ENCODE measurements at places on chromosomes 12 and 14. TPM values are rescaled to one million over a fixed set of nuclear protein-coding genes. Genes with fewer than 3 reads are reported as not detected.
A peak's percentile ranks its signal among the peaks of the same experiment; 100 is the strongest.

The SSPN gene
- 6.7 TPM for total RNA-seq

- no peaks in the 10 kb centered on the region for H3K36me3 ChIP-seq
- DNase-seq = no peak
- peaks cover 18% of the 10 kb centered on the region for H3K4me1 ChIP-seq
- no peak overlapping the region for H3K27ac ChIP-seq
Observed at GRCh38 chr12:65496617-65497016, 218.1 kb downstream of the MSRB3 start.

GRCh38 chr12:29110506-29111442 is 38.3 kb upstream of the FAR2 start:
- no peaks in the 10 kb centered on the region for H3K4me1 ChIP-seq
- no peak overlapping the region for H3K27ac ChIP-seq
- no peaks in the 10 kb centered on the region for H3K27me3 ChIP-seq
- no peak overlapping the region for H3K4me3 ChIP-seq
- no peaks in the 10 kb centered on the region for H3K36me3 ChIP-seq
- DNase-seq = no peak

DNA sequence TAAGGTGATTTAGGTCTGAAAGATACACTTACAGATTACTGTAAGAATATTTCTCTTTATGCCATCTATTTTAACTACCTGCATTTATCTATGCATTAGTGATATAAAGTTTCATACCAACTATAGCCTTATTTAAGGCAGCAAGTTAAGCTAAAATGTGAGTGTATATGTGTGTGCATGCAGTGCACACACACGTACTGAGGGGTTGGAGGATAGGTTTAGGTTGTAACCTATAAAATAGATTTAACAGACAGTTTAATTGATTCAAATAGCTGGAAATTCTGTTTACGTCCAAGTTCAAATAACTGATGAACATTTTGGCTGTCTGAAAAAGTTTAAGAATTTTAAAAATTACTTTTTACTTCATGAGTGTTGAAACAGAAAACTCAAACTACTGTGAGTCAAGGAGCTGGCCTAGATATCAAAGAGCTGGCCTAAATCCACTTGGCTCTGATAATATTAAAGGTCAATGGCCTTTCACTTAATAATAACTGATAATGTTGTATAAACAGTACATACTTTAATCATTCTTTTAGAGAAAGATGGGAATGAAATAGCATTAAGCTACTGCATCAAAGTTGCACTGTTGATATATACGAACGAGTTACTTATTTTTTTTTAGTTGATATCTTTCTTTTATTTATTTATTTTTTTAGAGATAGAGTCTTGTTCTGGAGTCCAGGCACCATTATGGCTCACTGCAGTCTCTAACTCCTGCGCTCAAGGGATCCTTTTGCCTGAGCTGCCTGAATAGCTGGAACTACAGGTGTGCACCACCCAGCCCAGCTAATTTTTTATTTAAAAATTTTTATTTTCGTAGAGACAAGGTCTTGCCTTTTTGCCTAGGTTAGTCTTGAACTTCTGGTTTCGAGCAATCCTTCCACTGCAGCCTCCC is 13.8 kb upstream of the KCNJ8 start:
- DNase-seq = peak; percentile 53
- no peak overlapping the region for H3K4me3 ChIP-seq
- no peaks in the 10 kb centered on the region for H3K36me3 ChIP-seq
- H3K27me3 ChIP-seq = no peaks in the 10 kb centered on the region
- peak overlapping the region; percentile 26 for H3K27ac ChIP-seq
- H3K4me1 ChIP-seq = peaks cover 28% of the 10 kb centered on the region

DNA sequence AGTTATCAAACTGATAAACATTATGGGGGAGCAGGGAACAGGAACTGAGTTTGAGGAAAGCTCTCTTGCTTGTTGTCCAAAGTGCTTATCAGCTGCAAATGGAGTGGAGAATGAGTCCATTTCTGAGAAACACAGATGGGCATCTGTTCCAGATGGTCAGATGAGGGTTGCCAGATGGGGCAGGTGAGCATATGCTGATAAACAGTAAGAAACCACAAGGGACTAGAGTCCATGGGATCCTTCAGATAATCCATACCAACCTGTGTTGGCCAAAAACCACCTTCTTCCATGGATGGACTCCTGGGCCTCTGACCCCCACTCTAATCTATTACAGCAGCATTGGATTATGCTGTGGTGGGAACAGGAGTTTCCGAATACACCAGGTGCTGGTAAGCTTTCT is 38.3 kb downstream of the GNS start:
- no peaks in the 10 kb centered on the region for H3K27me3 ChIP-seq
- DNase-seq = no peak
- H3K36me3 ChIP-seq = no peaks in the 10 kb centered on the region
- no peaks in the 10 kb centered on the region for H3K4me1 ChIP-seq

DNA sequence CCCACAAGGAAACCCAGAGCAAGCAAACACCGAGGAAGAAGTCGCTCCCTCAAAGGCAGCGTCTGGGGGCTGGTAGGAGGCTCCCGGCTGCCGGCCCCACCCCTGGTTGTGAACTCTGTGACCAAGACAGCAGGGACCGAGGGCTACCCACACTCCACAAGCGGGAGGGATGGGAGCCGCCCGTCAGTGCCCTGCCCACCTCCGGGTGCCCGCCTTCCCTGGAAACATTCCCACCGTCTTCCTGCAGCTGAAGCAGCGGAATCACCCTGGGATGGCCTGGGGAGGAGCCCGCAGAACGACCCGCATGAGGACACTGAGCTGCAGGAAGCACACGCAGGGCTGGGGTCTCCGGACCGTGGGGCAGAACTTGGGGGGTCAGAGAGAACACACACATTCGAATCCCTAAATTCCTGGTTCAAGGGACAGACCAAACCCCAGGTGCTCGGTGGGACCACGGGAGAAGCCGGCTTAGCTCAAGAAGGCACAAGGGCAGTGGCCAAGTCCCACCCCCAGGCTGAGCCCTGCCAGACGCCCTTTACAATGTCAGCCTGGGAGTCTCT is 33.5 kb upstream of the C14orf180 start:
- no peaks in the 10 kb centered on the region for H3K4me1 ChIP-seq
- no peak for DNase-seq
- H3K27me3 ChIP-seq = no peaks in the 10 kb centered on the region
- H3K36me3 ChIP-seq = no peaks in the 10 kb centered on the region
- H3K27ac ChIP-seq = no peak overlapping the region

DNA sequence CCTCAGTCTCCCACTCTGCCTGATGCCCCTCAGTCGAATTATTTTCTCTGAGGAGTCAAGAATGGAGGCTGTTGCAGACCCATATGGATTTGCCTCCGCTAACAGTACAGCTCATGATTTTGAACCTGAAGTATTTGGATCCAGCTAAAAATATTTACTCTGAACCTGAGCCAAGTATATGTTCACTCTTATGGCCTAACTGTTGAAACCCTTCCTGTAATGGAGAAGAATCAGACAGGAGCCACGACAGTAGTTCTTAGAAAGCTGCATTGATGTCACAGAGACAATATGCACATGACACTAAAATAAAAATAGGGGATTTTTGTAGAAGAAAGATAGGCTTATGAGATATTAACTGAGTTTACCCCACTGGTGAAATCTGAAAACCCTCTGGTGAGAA is 1128.3 kb upstream of the FLRT2 start:
- H3K36me3 ChIP-seq = no peaks in the 10 kb centered on the region
- peaks cover 6% of the 10 kb centered on the region for H3K4me1 ChIP-seq
- no peaks in the 10 kb centered on the region for H3K27me3 ChIP-seq
- no peak overlapping the region for H3K4me3 ChIP-seq

DNA sequence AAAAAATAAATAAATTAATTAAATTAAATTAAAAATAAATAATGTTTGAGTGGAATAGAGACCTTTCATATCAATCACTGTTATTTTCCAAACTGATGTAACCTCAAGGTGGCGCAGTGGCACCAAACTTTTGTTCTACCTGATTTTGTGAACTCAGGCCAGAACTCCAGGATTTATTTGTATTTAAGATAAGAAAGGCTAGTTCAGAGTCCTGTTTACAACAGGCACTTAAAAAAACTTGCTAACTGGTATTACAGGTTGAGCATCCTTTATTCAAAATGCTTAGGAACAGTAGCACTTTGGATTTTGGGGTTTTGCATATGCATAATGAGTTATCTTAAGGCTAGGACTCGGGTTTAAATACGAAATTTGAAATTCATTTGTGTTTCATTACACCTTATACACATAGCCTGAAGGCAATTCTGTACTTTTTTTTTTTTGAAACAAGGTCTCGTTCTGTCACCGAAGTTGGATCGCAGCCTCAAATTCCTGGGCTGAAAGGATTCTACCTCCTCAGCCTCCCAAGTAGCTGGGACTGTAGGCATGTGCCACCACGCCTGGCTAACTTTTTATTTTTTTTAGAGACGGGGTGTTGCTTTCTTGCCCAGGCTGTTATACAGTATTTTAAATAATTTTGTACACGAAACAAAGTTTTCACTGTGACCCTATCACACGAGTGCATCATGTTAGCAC is 32.4 kb downstream of the YY1 start:
- H3K4me3 ChIP-seq = no peak overlapping the region
- peaks cover 17% of the 10 kb centered on the region for H3K4me1 ChIP-seq
- DNase-seq = peak; percentile 82

DNA sequence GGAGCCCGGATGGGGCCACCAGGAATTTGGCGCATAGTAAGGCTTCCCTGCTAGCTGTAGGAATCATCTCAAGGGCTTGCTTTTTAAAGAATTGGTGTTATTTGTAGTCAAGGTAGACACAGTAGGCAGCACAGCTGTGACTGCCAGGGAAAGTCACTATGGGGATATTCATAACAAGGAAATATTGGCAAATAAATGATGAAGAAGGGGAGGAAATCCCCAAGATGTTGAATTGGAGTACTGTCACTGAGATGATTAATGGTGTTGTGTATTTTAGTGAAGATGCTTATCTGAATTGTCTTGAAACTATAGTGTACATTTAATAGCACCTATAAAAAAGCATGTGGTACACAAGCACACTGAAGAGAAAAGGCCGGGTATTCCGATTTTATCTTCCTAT is 118.9 kb downstream of the NPAS3 start:
- no peaks in the 10 kb centered on the region for H3K36me3 ChIP-seq
- DNase-seq = no peak
- no peak overlapping the region for H3K4me3 ChIP-seq
- H3K27me3 ChIP-seq = no peaks in the 10 kb centered on the region
- no peaks in the 10 kb centered on the region for H3K4me1 ChIP-seq

- H3K4me1 ChIP-seq = no peaks in the 10 kb centered on the region
- no peak overlapping the region for H3K27ac ChIP-seq
- no peak overlapping the region for H3K4me3 ChIP-seq
Observed at GRCh38 chr12:50753232-50753769, 10.6 kb upstream of the ATF1 start.

The CLEC4A gene
- total RNA-seq = not detected

The SNW1 gene
- total RNA-seq = 40.9 TPM

DNA sequence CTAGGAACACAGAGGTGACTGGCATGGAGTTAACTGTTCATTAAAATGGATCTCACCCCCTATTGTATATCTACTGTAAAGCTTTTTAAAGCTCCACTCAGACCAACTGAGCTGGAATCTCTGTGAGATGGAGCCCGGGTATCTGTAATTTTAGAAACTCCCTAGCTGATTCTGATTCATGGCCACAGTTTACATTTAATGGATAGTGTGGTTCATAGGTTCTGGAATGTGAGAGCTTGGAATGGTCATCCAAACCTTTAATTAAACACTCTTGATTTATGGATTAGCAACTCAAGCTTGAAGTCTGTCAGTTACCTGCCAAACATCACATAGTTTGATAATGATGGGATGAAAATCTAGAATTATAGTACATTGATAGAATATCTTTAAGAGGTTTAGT is 183.8 kb downstream of the SLC25A21 start:
- H3K4me3 ChIP-seq = no peak overlapping the region
- no peak overlapping the region for H3K27ac ChIP-seq
- peaks cover 8% of the 10 kb centered on the region for H3K4me1 ChIP-seq
- H3K36me3 ChIP-seq = no peaks in the 10 kb centered on the region
- no peaks in the 10 kb centered on the region for H3K27me3 ChIP-seq

DNA sequence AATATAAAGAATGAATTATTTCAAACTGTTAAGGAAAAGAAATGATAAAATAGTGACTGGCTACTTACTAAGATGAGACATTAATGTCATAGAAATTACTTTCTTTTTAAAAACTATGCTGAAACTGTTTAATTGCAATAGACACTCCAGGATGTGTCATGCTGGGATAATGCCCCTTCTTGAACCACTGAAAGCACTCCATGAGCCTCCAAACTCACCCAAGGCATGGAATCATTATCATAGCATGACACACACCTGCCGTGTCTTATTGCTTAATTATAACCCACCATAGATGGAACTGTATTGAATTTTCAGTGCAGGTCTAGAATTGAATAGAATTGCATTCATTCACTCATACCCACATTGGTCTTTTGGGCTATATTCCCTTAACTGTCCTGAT is 4.3 kb downstream of the MBIP start:
- no peak overlapping the region for H3K4me3 ChIP-seq
- peaks cover 26% of the 10 kb centered on the region for H3K4me1 ChIP-seq
- no peaks in the 10 kb centered on the region for H3K36me3 ChIP-seq
- DNase-seq = no peak
- no peak overlapping the region for H3K27ac ChIP-seq
- no peaks in the 10 kb centered on the region for H3K27me3 ChIP-seq

The B3GNT4 gene
- not detected for total RNA-seq

DNA sequence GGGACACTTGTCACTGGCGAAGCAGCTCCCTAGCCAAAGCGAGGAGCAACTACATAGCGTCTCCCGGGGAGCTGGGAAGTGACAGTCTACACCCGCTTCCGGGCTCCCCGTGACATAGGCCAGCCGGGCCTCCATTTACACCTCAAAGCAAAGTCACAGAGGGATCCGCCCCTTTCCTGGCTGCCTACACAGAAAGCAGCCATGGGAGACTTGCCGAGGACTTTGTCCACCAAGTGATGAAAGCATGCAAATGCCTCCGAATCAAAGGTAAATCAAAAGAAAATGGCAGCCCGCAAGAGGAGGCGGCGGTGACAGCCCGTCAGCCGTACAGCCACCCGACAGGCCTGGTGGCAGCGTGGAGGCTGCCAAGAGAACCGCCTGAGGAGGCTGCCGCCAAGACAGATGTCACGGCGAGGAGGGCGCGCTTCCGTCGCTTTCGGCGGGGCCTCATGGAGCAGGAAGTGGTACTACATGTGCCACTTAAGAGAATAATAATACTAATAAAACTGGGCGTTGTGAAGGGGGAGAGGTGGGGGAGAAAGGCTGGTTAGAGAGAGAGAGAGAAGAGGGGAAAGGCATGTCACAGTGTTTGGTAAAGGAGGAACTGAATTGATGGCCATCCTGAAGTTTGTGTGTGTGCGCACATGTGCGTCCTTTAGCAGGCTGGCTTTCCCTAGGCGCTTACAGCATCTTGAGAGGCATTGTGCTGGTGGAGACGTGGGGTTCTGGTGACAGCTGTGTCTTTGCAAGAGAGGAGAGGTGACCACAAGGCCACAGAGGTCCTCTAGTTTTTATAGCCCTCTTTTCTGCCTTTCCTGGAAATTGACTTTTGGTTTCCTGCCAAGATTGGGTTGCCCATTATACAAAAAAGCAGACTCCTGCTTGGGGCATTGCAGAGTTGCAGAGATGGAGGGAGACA is 661.7 kb downstream of the VRK1 start:
- H3K27me3 ChIP-seq = no peaks in the 10 kb centered on the region
- no peaks in the 10 kb centered on the region for H3K36me3 ChIP-seq
- H3K27ac ChIP-seq = no peak overlapping the region
- peaks cover 5% of the 10 kb centered on the region for H3K4me1 ChIP-seq
